ENCODE measurements at places on chromosomes 16 and 17.
A peak's percentile ranks its signal among the peaks of the same experiment; 100 is the strongest.

DNA sequence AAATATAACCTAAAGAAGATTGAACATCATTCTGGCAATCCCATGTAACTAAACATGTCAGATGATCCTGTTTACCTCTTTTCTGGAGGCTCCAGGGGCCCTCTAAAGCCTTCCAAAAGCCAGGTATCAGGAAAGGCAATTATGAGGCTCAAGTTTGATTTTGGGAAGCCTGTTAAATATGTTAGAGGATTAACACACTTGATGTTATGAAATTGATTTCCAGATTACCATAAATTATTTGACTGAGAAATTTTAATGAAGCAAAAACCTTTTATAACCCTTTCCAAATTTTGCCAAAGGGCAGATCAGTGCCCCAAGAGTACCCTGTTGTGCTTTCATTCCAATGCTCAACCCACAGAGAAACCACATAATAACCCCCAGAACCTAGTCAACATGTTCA, 29.3 kb downstream of the PHKB start:
- DNase-seq, result no peak

DNA sequence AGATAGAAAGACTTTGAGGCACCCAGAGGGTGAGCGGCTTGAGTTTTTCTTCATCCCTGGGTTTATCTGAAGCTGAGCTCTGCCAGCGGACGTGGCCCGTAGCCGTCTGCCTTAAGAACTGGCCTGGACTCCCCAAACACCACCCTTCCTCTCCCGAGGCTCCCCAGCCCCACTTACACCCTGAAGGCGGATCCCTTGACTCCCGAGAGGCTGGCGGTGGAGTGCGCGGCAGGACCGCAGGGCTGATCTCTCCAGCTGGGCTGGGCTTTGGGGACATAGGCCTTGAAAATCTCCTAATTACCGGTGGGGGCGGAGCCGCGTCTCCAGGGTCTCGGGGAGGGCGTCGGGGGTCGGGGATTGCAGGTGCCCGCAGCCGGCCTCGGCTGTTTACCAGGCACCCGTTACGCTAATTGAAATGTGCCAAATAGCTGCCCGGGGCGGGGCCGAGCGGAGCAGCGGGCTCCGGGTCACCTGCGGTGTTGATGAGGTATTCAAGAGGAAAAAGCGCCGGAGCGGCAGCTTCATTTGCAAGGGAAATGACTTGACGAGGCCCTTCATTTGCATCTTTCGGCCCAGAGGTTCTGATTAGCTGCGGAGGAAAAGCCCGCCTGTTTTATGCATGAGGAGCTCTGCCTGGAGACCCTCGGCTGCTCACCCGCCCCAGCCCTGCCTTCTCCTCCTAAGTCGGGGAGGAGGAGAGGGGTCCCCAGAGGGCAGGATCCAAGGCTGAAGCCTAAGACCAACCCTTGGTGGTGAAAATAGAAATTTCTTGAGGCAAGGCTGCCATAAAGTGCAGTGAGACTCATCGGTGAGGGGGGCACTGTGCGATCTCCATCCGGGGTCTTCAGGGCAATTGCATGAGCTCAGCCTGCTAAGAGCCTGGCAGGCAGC, 100.7 kb downstream of the MGAT5B start:
- peak; percentile 91 for DNase-seq

GRCh38 chr16:27127308-27127707, 60.6 kb downstream of the C16orf82 start:
- DNase-seq, result no peak

- DNase-seq, result no peak
These were observed 206.2 kb downstream of the AXIN2 start for GRCh38 chr17:65355246-65355645.

GRCh38 chr16:75323933-75324332, 72.5 kb upstream of the BCAR1 start:
- DNase-seq, result no peak

- DNase-seq, result no peak
These were observed 40.0 kb downstream of the SOCS1 start for GRCh38 chr16:11215935-11216556.

DNA sequence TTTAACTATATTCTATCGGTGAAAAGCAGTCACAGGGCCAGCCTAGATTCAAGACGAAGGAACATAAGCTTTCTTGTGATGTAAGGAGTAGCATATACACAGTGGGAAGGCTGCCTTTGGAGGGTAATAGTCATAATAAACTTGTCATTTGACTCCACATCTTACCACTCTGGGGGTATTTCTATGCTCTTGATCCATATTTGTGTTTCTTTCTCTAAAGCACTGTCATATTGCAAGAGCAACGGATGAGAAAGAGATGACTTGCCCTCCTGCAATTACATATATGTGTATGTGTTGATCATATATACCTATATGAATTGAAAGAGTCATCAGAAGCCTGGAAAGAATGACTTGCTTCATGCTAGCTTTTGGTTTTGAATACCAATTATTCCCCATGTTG, 225.4 kb upstream of the HS3ST3A1 start:
- no peak for DNase-seq

- DNase-seq, result peak; percentile 61
These were observed 911 bp upstream of the ITGA2B start for GRCh38 chr17:44390250-44390870.

- DNase-seq, result no peak
These were observed 2.5 kb downstream of the KIF1C start for GRCh38 chr17:5000237-5000639.

DNA sequence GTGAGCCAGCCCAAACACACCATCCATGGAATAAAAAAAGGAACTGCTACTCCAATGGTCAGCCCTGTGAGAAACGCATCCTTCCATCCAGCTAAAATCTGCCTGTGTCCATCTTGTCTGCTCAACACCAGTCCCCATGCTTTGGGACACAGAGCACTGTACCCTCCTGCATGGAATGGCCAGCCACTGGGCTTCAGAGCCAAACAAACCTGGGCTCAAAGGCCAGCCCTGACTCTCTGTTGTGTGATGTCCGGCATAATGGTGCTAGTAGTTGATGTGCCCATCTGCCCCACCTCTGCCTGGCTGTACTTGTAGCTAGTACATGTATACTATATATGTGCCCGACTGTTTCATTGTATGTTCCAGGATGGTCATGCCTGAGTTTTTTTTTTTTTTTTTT, 77.6 kb upstream of the AMZ2 start:
- no peak for DNase-seq

DNA sequence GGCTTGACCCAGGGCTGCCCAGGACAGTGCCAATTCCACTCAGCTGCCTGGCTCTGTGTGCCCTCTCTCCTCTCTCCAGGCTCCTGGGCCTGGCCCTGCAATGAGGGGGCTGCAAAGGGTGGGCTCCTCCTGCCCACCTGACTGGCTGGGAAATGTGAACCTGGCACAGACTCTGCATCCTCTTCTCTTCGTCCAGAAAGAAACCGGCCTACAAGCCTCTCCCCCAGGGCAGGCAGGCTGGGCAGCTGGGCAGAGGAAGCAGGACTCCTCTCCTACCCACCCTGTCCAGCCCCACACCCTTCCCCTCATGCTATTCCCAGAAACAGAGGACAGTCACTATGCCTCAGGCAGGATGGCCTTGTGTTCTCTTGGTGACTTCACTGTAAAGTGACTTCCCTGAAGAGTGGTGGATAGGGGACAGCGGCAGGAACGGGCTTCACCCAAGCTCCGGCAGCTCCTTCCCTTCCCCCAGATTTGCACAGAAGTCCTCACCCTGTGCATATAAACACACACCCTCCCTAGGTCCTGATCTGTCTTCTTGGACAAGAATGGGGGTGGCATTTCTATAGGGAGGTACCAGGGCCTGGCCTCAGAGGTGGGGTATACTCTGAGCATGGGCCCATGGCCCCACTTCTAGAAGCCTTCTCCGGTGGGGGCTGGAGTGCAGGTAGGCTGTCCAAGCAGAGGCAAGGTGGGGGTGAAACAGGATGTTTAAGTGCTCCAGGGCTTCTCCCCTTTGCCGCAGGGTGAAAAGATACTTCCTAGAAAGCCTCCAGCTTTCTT, 4.9 kb upstream of the STAT5A start:
- no peak for DNase-seq

DNA sequence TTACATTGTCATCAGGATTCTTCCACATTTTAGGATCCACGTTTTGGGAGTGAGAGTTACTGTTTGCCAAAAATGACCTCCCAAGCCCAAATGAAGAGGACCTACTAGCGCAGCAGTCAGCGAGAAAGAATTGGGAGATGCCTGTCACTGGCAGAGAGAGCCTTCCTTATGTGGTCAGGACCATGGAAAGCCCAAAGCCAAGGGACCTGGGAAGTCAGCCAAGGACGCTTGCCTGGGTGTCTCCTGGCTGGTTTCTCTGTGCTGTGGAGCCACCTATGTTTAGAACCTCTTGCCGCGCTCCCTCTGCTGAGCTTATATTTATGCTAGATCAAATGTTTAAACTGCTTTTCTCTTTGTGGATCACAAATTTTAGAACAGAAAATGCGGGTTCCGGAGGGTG, 24.9 kb upstream of the RHBDL3 start:
- no peak for DNase-seq

GRCh38 chr16:57609541-57610401, 18.7 kb upstream of the ADGRG1 start:
- DNase-seq, result no peak

DNA sequence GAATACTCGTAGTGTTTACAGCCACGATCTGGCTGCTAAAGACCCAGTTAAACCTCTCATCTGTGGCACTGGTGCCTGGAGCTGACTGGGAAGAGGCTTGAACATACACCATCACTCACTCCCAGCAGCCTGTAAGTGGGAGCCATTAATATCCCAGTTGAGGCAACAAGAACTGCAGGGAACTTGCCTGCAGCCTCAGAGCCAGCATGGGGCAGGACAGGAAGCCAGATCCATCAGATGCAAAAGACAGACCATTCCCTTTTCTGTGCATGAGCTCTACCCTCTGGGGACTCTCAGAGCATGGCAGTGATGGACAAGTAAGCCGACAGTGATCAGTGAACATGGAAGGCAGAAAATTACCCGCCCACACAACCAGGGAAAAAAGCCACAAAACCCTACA, 91.8 kb downstream of the TMEM132E start:
- DNase-seq, result no peak
